NCI-H1092 (cell line): ENCODE measurements at places on chromosomes 5 and 9.

- no peak for DNase-seq
Measured at GRCh38 chr5:2529371-2530092, 221.9 kb downstream of the IRX2 start.

- no peak for DNase-seq
Measured at GRCh38 chr5:37557734-37558293, 178.7 kb downstream of the WDR70 start.

GRCh38 chr5:24642022-24642421 lies 2.8 kb downstream of the CDH10 start:
- peak; percentile 15 for DNase-seq

DNA sequence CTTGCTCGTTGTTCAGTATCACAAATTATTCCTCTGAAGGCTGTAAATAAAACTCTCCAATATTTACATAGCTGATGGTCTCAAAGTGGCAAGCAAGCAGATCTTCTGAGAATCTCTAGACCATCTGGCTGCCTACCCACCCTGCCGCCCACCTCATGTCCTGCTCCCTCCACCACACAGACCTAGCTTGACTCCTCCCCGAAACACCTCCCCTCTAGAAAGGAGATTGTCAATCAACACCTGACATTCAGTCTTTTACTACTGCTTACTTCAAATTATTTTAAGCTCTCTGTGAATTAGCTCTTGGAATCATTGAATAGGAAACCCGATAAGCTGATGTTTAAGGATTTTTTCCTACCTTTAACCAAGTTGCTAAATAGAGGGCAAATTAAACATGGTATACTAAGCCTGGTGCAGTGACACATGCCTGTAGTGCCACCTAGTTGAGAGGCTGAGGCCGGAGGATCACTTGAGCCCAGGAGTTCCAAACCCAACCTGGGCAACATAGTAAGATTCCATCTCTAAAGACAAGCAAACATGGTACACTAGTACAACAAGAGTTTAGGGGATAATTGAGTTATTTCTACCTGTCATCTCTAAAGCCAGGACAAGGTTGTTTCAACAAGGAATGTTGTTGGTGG lies 10.9 kb upstream of the SOWAHA start:
- DNase-seq: no peak

DNA sequence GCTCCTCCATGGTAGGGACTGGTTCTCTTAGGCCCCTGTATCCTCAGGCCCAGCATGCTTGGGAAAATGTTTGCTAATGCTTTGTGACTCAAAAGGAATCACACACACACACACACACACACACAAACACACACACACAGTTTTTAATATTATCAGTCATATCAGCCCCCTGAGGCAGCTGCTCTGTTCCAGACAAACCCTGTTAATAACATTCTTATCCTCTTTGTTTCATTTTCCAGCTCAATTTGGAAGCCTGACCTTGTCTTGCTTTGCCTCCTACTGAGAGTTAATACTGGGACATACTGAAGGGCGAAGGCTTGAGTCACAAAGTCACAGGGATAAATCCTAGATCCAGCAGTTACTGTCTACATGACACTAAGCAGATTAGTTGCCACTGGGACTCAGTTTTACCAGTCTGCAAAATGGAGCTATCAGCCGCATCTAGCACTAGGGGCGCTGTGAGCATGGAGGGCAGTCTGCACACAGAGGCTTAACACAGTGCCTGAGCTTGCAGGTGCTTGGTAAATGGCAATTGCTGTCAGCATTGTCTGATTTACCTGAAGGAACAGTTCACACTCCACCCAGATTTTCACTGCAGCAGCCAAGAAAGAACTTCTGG lies 37.1 kb upstream of the KCNMB1 start:
- no peak for DNase-seq
